Activated naive CD4-positive, alpha-beta T cell treated with Interleukin-2 at 50 U/mL for 16 hours (primary cell): ENCODE measurements at places on chromosomes 7 and 10.

DNA sequence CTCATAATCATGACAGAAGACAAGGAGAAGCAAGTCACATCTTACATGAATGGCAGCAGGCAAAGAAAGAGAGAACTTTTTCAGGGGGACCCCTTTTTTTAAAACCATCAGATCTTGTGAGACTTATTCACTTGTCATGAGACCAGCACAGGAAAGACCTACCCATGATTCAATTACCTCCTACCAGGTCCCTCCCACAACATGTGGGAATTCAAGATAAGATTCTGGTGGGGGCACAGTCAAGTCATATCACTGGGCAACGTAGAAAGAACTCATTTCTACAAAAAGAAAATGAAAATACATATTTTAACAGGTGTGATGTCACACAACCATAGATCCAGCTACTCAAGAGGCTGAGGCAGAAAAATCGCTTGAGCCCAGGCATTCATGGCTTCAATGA is 304.1 kb downstream of the IPMK start:
- DNase-seq, result no peak

- DNase-seq, result no peak
Observed at GRCh38 chr7:29457565-29458011, 106.0 kb upstream of the PRR15 start.

- no peak for DNase-seq
Observed at GRCh38 chr10:76404531-76404930, 973.1 kb downstream of the LRMDA start.

GRCh38 chr10:24259365-24260130 is 50.6 kb downstream of the KIAA1217 start:
- DNase-seq, result no peak

- no peak for DNase-seq
Observed at GRCh38 chr7:44366986-44367385, 41.6 kb upstream of the CAMK2B start.

DNA sequence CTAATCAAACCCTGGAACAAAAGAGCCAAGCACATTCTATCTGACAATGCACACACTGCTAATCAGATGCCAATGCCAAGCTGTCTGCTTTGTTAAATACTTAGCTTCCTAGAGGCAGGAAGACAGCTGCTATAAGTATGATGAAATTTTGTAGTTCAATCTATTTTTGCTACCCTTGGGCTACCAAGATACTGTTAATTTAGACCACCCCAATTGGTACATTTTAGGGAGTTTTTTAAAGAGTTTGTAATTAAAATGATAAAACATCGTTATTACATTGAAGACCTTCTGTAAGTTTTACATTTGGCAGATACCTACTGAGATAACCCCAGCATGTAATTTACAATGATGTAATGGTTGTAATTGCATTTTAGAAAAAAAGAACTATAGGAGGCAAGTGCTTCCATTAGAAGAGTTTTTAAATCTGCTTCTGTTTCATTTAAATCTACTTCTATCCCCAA is 268.5 kb downstream of the ADK start:
- no peak for DNase-seq

GRCh38 chr10:15399060-15399661 is 28.1 kb upstream of the FAM171A1 start:
- DNase-seq, result no peak

DNA sequence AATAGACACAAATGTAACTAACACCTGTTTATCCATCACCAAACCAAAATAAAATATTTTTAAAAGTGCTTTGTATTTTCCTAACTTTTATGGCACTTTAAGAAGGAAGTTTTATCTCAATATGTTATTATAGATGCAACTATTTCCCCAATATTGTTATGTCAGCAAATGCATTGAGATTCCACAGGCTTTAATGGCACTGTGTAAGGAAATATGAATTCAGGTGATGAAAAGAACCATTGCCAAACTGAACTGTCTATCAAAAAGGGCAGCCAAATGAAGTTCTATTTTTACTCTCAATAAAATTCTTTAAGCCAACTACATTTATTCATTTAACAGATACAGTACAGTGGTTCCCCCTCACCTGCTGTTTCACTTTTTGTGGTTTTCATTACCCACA is 67.2 kb upstream of the OIT3 start:
- no peak for DNase-seq

DNA sequence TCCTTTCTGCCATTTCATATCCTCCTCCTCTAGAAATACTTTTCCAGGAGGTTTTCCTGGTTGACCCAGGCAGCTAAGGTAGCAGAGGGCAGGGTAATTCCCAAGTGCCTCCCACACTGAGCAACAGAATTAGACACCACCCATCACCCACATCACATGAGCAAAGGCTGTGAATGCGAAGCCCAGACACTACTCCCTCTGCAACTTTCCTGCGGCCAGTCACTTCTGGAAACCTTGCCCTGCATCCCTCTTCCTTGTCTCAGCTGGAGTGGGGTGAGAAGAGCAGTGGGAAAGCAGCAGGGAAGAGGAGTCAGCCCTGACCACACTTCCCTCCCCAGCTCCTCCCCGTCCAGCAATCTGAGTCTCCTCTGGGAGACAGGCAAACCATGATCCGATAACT is 15.2 kb downstream of the TMEM176B start:
- no peak for DNase-seq

DNA sequence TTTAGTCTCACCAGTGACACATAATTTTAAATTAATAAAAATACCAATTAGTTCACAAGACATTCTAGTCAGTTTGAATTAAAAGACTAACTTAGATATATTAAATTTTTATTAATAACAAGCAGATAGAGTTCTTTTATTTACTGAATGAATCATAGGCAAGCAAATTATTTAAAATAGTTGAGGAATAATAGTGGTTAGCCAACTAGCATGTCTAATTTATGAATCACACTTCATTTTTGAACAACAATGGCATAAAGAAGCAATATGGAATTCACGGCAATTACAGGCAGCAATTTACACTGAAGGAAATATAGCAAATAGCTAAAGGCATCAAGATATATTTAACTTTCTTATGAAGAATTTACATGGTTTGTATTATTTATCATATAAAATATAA is 187.0 kb upstream of the SLC26A5 start:
- DNase-seq, result no peak

DNA sequence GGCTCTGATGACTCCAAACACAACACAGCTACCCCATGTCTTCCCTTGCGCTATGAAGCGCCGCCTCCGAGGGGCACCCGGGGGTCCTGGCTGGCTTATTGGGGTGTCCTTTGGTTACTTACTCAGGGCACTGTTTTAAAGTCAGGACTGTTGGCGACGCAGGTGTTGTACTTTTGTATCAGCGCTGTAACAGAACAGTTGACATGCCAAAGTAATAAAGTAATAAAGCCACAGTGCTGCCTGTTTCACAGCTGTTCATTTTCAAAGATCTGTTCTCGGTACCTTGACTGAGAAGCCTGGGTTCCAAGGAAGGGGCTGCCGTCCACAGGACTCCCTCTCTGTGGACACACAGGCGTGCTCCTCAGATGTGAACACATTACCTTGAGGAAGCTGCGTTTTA is 64.1 kb downstream of the WDR37 start:
- DNase-seq, result no peak

- DNase-seq, result no peak
Observed at GRCh38 chr7:114481999-114482398, 67.4 kb downstream of the FOXP2 start.

DNA sequence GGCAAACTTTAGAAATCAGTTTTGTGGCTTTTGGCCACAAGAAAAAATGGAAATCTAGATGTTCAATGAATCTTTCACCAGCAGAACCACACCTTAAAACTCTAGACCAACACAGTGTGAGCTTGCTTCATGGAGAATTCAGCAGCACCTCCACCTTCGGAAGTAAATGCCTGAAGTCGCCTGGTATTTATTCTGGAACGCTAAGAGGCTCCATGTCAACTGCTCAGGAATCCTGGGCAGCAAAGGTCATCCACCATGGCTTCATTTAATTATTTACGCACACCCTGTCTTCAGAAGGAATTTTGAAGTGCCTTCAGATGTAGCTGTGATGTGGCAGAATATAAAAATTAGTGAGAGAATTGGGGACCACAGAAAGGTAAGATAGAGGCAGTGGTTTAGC is 167.7 kb downstream of the GFRA1 start:
- no peak for DNase-seq

DNA sequence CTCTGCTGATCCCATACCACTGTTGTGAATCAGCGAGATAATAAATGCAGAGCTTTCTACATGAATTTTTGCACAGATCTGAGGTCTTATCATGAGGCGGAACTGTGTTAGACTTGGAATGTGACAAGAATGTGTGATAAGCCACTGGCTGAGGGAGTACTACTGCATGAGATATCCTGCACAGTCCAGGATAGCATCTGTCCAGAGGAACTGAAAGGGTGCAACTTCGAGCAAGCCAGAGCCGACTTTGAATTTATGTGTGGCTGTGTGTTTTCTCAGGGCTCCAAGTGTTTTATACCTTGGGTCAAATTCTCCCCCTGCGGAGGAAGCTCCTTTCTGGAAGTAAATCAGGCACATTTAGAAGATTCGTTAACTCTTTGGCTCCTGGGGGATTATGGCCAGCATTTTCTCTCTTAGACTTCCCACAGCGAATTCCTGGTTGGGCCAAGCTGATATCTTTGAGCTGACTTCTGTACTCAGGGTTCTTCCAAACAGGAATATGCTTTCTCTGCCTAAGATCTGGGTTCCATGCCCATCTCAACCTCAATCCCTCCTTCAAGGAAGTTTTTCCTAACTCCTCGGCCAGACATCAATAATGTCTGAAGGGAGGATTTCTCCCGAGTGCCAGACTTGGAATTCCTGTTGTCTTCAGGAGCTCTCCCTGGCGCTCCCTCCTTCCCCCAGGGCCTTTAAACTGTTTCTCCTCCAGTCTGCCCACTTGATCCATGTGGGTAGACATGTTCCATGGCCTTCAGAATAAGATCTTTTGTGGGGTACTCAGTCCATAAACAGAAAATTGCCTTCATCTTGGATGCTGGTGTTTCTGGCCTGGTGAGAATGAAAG is 2.5 kb upstream of the MEST start:
- DNase-seq, result no peak

DNA sequence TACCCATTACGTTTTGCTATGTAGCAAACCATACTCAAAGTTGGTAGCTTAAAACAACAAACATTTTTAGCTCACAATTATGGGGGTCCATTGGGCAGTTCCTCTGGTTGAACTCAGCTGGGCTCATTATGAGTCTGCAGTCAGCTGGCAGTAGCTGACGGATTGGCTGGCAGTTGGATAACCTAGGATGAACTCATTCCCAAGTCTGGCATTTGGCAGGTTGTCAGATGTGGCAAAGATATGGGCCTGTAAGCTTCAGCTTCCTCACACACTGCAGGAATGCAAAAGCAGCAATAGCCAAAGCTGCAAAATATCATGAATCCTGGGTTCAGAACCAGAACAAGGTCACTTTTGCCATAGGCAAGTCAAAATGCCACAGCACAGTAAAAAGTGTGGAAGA is 412.2 kb upstream of the SORCS1 start:
- DNase-seq, result no peak

DNA sequence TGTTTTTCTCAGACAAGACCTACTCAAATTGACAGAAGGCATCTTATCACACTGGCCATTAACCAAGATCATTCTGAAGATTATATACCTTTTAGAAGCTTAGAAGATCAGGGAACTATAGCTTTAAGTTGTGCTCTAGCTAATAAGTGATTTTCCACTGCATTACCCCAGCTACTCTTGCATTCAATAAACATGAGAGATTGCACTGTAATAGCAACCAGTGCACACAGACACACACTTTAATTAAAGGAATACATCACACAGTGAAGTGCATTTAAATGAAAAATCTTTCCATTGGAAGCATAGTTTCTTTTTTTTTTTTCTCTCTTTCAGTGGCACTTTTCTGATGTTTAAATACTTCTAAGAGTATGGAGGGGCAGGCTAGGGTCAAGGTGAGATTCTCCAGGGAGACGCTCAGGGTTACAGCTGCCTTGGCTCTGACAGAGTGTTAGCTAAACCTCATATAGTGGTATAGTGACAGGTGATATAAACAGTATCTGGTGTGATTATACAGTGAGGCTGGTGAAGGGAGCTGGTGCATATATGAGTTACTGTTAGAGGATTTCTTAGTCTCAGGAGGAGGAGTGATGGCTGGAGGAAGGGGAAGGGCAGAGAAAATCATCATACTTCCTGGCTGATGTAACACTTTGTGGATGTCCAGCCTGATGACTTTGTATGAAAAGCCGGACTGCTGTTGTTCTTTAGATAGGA is 369.5 kb downstream of the SORCS3 start:
- no peak for DNase-seq

DNA sequence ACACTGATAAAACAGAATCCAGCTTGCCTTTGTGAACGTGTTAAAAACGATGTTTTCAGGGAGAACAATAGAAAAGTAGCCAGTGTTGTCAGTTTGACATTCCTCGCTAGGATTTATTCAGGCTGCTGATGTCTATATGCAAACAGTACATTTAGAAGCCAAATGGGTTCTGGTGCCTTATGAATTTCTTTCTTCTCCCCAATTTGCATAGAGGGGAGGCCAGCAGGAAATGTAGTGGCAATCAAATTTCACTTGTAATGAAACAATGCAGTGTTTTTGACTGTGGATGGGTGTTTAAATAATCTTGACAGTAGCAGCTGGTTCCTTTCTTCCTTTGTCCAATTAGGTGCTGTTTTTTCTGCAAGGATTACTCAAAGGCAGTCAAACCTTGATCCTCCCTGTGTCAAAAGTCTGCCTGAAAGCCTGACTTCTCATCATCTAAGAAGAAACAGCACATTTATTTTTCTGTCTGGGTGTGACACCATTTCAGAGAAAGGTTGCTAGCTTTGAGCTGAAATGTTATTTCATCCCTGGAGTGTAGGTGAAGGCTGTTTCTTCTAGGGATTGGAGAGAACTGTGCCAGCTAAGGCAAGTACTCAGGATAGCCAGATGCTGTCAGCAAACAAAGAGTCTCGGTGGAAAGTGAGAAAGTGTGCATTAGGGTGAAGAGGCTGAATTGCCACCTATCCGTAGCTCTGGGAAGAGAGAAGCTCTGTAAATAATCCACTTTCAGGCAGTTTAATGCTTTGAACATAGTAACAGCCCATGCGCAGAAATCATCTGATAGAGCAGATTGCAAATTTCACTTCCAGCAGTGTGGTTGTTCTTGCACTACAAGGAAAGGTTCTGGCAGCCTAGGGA is 36.6 kb upstream of the ZNRF2 start:
- no peak for DNase-seq

DNA sequence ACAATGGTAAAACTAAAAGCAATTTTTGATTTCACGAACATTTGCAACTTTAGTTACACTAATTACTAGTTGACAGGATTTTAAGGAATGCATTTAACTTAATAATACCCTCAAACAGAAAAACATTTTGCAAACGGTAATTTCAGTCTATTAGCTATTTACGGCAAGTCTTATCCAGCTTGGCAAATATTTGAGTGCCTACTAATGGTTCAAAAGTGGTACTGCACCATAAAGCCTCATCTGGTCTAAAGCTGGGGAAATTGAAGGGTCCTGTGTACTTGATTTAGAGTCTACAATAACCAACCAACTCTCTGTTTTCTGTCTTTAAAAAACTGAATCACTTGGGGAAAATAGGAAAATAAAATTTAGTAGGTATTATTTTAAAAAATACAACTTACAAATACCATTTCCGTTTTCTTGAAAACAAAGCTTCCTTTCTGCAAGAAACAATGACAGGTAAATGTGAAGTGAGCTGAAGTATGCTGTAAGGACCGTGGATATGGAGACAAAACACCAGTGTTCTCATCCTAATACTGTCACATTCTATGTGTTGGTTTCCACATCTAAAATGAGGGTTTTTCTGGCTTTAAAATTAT is 142.3 kb downstream of the VPS50 start:
- no peak for DNase-seq
